LNCaP clone FGC (cell line): ENCODE measurements at places on chromosomes 1 and 21.

DNA sequence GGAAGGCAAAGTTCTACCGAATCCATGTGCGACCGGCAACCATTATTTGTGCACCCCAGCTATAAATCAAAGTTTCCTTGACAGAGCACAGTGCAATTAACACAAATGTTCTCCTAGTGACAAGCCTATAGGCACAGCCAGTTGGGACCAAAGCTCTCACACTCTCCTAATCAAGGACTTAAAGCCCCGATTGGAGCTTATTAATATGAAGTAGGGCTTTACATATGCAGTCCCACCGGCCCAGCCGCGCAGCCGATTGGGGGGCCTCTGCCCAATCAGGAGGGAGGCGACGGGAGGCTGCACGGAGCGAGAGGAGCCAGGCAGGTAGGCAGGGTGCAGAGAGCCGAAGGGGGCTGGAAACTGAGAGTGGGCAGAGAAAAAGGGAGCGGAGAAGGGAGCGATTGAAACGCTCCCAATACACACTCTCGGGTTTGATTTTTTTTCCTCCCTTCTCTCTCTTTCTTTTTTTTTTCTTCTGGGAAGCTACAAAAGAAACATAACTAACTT is at the start of gene ESRRG:
TSS of gene ESRRG (minus strand) at position 156 of the 507 bp plus-strand sequence. CDS start at position 26, 130 bp downstream.
- DNase-seq, result no peak

DNA sequence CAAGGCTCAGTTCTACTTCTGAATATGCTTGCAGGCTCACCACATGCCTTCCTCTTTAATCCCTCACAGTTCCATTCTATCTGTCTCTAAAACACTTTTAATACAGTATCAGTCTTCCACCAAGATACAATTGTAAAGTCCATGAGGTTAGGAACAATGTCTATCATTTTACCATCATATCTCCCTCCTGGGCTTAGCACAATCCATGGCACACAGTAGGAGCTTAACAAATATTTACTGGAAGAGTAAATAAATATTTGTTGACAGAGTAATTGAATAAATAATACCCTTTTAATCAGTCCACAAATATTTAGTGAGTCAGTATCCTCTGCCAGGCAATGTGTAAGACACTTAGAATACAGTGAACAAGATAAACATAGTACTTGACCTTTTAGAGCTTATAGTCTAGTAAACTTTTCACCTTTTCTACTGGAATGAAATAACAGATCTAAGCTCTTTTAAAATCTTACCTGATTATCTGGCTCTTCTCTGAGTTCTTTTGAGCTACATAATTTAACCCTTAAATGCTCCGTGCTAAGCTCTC is 12.7 kb upstream of the GADD45A start:
- DNase-seq, result no peak

DNA sequence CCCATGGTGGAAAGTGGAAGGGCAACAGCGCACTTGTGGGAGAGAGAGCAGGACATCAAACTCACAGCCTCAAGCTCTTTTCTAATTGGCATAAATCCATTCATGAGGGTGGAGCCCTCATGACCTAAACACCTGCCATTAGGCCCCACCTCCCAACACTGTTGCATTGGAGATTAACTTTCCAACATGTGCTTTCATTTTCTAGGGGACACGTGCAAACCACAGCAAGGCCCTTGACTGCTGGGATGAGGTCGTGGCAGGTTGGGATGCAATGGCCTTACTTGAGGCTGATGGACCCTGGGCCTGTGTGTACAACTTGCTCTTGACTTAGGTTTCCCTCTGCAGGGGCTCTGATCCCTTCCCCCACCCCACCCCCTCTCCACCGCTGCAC is 35.9 kb upstream of the NEK2 start:
- DNase-seq, result no peak

GRCh38 chr1:62260688-62261087 is 58.5 kb downstream of the KANK4 start:
- no peak for DNase-seq

- no peak for DNase-seq
These were observed 9.2 kb downstream of the ZNF496 start for GRCh38 chr1:247322442-247322841.

DNA sequence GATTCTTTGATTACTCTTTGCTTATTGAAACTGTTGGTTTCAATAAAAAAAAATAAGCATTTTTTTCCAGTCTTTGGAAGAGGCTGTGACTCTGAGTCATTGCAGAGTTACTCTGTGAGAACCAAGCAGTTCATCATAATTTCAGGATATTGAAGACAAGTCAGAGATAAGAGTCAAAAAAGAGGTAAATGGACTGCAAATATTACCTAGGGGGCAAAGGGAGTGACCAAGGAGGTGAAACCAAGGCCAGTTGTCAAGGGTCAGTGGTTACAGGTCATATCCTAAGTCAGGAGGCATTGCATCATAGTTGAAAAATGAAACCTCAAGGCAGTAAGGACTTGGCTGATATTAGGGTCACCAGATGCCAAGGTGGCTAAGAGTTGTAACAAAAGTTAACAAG is 597.1 kb upstream of the USP24 start:
- no peak for DNase-seq

DNA sequence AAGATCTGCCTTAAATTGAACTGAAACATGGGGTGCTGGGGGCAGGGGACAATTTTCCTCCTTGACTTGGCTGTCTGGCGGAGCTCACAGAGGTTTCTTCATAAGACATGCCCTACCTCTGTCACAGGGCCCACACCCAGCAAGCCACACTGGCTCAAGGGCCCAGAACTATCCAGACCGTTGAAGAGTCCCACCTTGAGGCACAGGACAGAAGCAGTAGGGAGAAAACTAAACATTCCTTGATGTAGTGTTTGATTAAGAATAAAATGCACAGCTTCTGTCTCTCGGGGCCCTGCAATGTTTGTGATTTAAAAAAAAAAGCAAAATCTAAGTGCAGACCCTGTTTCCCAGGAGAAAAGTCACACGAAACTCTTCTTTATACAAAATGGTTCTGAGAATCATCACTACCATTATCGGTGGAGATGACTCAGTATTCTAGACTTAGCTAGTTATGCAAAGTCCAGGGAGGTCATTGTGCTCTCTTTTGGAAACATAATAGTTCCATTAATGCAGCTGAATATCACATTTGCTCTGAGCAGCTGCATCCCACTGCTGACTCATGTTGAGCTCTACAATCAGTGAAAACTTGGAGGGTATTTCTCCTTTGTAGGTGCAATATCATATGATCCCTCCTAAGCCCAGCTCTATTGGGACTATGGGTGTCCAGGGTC is 53.6 kb upstream of the DIRAS3 start:
- no peak for DNase-seq

GRCh38 chr1:109834951-109835350 is 71.2 kb upstream of the EPS8L3 start:
- DNase-seq, result no peak

GRCh38 chr1:48693674-48694320 is 82.9 kb downstream of the BEND5 start:
- no peak for DNase-seq

DNA sequence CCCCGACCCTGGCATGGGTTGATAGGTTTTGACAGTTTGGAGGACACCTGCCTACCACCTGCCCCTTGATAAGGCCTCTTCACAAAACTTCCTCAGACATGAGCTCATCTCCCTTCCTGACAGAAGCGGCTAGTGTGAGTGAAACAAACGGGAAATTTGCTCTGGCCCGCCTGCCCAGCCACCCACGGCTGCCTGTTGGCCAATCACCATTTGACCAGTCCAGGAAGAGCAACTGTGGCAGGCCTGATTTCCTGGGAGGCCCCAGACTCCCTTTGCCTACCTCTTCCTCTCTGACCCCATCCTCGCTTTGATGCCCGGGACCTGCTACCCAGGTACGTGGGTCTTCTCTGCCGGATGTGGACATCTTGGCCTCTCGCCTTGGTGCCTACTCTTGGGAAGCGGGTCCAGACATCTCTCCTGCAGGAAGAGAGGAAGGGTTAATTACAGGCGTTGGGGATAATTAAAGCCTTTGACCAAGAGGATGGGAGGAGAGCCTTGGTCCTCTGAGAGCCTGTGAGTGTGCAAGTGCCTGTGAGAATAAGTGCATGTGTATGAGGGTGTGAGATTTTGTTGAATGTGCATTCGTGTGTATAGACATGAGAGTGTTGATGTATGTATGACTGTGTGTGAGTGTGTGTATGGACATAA is 1.1 kb upstream of the EPHA2 start:
- no peak for DNase-seq

DNA sequence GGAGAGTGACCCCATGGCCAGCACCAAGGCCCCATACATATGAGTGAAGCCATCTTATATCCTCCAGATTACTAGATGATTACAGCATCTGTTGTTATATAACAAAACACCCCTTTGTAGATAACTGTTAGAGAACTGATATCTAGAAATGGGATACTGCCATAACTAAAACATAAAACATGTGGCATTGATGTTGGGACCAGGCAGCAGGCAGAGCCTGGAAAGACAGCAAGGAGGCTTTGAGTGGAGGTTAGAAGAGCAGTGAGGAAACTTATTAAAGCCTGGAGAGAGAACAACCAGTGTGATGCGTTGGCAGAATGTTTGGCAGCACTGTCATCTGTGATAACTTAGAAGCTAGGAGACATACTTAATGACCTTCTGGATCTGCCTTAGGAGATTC is 5.5 kb upstream of the ZMYM6 start:
- DNase-seq, result no peak

GRCh38 chr1:213570487-213570886 is 417.3 kb upstream of the PROX1 start:
- no peak for DNase-seq

DNA sequence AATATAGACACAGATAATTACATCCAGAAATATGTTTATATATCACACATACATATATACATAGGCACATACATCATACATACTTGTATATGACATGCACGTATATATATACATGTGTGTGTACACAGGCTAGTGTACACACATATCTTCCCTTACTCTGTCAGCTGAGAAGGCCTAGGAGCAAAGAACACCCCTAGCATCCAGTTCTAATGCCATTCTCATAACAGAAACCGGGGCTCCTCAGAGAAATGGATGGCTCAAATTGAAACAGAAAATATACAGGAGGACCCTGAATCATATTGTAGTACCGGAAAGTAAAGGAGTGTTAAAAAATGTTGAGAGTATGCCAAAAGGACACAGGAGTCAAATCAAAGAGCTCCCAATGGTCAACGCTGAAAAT is 19.7 kb upstream of the HYI start:
- no peak for DNase-seq

DNA sequence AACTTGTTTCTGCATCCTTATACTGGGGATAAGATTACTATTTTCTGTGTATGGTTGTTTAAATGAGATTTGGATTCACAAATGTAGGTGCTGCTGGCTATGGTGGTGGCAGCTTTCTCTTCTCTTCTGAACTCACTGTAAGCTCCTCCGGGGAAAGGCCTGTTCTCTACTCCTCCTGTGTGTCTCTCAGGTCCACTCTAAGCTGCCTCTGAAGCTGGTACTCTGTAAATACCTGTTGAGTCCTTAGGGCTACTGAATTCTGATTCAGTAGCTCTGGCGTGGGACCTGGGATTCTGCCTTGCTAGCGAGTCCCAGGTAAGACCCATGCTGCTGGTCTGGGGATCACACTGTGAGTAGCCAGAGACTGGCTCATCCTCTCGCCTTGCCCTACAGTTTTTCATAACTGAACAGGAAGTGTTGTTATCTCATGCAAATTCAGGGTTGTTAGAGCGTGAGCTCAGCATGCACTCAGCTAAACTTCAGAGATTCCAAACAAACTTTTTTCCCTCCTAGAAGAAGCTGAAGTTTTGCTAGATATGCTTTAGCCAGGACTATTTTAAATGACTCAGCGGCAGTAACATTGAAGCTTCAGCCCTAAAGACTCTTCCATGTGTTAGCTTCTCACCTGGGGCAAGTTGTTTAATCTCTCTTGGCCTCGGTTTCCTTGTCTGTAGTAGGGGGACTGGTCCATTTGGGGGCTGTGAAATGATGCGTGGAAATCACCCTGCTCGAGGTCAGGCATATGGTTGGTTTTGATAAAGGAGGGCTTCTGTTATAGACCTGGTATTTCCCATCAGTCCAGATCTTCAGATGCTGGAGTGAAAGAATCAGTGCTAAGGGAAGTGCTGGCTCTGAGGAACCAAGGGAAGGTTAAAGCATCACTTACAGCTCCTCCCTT is 271.5 kb upstream of the TMEM51 start:
- no peak for DNase-seq

GRCh38 chr1:90370686-90371447 is 346.2 kb downstream of the BARHL2 start:
- no peak for DNase-seq

GRCh38 chr1:36172983-36173382 is 17.0 kb downstream of the MAP7D1 start:
- no peak for DNase-seq

GRCh38 chr1:106676021-106676420 is 380.5 kb upstream of the PRMT6 start:
- no peak for DNase-seq

DNA sequence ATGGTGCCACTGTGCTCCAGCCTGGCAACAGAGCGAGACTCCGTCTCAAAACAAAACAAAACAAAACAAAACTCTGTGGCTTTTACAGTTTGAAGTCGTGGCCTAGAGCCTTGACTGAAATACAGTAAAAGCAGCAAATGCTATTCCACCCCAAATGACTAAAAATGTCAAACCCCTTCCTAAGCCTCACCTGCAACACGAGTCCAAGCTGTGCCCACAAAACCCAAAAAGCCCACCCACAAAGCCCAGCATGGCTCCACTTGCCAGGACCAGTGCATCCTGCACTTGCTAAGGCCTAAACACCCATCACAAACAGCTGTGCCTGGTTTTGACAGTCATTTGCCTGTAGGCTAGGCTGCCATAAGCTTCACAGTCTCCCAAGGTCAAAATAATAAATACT is 21.3 kb downstream of the VAV3 start:
- no peak for DNase-seq

DNA sequence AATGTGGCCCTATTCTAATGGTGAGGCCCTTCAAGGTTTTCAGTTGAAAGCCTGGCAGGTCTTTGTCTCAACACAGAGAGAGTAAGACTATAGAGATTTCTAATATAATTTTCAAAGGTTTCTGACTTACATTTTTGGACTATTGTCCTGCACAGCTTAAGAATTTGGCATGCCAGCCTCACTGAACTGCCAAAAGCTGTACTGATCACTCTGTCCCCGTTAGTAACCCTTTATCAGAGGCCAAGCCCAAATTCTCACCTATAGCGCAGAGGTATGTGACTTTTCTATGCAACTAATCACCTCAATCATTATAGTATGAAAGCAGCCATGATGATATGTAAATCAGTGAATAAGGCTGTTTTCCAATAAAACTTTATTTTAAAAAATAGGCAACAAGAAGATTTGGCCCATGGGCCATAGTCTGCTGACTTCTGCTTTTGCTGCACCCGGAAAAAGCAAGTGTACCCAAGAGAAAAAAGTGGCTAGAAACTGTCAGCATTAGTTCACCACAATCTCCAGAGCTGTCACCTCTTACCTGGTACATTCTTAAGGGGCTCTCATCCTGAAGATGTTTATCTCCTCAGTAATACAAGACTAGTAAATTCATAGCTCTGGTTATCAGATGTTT is 85.4 kb downstream of the PIGK start:
- no peak for DNase-seq
